Activated CD4-positive, alpha-beta T cell treated with anti-CD3 and anti-CD28 coated beads, Interleukin-10, Interleukin-2, amounts not matched to agents 100 ng/mL and 50 ng/mL, durations not matched to agents 16 hours and 8 hours (primary cell): ENCODE measurements at places on chromosomes 7 and 10.
A peak's percentile ranks its signal among the peaks of the same experiment; 100 is the strongest.

DNA sequence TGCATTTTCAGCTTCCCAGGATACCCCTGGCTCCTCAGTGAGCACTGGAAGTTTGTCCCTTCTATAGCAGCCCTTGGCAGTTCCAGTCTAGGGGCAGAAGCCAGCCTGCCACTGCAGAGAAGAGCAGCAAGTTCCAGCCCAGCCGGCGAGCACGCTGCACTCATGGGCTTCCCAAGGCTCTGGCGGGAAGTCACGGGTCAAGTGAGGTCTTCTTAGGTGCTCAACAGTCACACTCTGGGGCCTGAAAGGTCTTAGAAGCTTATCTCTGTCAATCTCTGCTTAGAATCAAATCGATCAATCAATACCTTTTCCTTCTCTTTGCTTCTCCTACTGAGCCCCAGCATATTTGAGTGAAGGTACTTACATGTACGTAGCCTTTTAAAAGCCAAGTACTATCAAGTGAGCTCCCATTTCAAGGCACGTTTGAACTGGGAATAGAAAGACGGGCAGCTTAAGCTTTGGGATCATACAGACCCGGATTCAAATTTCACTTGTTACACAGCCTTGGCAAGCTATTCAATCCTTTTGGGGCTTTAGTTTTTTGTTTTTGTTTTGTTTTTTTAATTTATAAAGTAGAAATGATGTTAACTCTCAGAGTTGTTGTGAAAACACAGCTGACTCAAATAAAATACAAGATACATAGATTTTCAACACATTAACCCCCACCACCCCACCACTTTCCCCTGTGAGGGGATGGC lies 152.6 kb upstream of the KLF14 start:
- no peak for DNase-seq

- DNase-seq = no peak
Measured at GRCh38 chr7:124783271-124783670, 17.7 kb upstream of the GPR37 start.

- no peak for DNase-seq
Measured at GRCh38 chr7:483656-484355, 35.8 kb downstream of the PDGFA start.

GRCh38 chr7:31051598-31052486 lies at the start of gene ADCYAP1R1:
ADCYAP1R1 (plus strand) TSS chr7:31052308; CDS start chr7:31063265, 10,957 bp downstream.
- no peak for DNase-seq

- DNase-seq = no peak
Measured at GRCh38 chr10:822661-823367, 108.7 kb downstream of the LARP4B start.

- DNase-seq = no peak
Measured at GRCh38 chr7:21656796-21657195, 114.0 kb downstream of the DNAH11 start.

- DNase-seq = no peak
Measured at GRCh38 chr10:33244354-33244967, 90.0 kb downstream of the NRP1 start.

DNA sequence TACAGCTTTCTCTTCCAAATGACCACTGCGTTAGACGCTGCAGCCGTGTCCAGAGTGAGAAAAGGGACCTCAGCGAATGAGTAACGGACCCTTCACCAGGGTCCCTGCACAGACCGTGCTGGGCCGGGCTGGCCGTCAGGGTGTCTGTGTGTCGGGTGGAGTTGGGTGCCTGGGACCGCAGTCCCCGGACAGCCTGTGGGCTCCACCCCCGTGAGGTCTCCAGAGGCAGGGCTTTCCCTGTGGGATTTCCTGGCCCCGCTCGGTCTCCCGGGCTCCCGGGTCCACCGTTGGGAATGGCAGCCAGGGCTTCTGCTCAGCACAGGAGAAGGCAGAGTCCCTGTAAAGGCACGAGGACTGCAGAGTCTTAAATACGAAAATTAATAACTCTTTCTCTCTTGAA lies 509.7 kb downstream of the TCERG1L start:
- no peak for DNase-seq

- DNase-seq = peak; percentile 68
Measured at GRCh38 chr10:12720217-12720981, 281.1 kb downstream of the CCDC3 start.

GRCh38 chr10:114665406-114665805 lies 7.3 kb upstream of the ABLIM1 start:
- no peak for DNase-seq

GRCh38 chr7:105295596-105296352 lies 92.9 kb downstream of the SRPK2 start:
- DNase-seq = peak; percentile 51

DNA sequence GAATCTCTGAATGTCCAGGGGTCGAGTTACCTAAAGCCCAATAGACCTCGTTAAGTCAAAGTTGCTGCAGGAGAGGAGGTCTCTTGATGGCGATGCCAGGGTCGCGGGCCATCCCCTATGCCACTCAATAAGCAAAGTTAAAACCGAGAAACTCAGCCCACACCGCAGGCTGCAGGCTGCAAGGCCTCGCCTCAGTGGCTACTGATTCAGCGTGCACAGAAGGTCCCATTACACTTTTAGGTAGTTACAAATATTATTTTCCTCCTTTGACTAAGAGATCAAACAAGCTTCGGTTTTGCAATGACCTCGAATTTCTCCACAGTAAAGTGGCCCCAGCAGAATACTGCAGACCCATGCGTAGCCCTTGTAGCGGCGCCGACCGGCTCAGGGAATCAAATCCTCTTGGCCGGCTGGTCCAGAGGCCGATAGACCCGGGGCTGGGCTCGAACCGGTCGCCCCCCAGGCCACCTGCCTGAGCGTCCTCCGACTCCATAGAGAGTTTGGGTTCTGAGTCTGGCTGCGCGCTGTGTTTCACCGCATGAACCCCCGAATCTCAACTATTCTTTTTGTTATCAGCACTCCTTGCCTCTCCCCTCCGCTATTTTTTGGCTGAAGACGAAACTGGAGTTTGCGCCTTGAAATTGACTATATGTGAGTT lies 2.3 kb downstream of the C1QL3 start:
- no peak for DNase-seq

DNA sequence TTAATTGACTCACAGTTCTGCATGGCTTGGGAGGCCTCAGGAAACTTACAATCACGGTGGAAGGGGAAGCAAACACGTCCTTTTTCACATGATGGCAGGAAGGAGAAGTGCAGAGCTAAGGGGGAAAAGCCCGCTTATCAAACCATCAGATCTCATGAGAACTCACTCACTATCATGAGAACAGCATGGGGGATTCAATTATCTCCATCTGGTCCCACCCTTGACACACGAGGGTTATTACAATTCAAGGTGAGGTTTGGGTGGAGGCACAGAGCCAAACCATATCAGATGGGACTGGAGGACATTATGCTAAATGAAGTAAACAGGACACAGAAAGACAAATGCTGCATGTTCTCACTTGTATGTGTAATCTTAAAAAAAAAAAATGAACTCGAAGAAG lies 141.4 kb upstream of the HABP2 start:
- DNase-seq = no peak

GRCh38 chr10:71975871-71976725 lies 11.9 kb downstream of the CHST3 start:
- DNase-seq = no peak

GRCh38 chr10:111137587-111137986 lies 60.8 kb downstream of the ADRA2A start:
- no peak for DNase-seq

- DNase-seq = no peak
Measured at GRCh38 chr7:36788825-36789470, 64.7 kb upstream of the AOAH start.

DNA sequence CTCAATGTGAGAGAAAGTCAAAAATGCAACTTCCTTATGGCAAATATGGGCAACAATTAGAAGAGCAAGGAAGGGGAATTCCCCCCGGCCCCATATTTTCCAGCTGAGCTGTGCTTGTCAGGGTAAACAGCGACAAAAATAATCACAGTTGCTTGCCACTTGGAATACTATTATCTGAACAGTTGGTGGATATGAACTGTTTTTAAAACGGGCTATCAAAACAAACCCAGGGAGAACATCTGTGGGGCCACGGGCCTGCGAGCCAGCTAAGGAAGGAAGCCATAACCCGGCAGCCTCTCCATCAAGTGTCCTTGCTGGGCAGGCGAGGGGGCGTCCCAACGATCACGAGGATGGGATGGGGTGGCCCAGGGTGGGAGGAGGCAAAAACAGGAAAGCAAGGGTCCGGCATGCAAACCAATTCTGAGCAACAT lies 228.4 kb downstream of the ARHGAP12 start:
- DNase-seq = no peak

DNA sequence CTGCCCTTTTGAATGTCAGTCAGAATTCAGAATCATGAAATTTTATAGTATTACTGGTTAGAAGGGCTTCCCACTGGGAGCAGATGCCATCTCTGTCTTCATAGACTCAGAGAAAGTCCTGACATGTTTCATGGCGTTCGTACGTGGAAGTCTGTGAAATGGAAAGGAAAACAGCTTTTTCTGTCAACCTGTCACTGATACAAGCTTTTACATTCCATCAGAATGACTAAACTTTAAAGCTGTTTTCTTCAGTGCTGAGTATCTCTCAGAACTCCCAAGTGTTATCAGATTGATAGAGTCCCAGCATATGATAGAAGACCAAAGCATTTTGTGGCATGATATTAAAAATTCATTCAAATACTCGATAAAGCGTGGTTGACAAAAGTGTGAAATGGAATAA lies 726.7 kb upstream of the GALNT17 start:
- DNase-seq = no peak

GRCh38 chr7:99102809-99103690 lies 40.9 kb downstream of the SMURF1 start:
- DNase-seq = peak; percentile 87

DNA sequence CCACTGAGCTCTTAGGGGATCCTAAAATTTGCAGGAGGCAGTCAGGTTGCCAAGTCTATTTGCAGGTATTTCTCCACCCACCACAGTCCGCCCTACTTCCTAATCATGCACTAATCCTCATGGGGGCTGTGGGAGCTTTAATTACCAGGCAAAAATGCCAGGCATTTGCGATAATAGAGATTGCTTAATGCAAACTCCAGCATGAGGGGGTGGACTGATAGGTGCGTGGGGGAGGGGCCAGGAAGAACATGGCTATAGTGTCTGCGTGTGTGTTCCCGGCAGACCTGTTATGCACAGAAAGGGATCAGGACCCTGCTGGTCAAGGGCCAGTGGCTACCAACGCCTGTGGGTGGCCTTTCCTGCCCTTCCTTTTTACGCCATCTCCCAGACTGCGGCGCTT lies 15.6 kb upstream of the AQP1 start:
- no peak for DNase-seq

GRCh38 chr10:5491477-5491876 lies 7.9 kb downstream of the CALML5 start:
- no peak for DNase-seq

DNA sequence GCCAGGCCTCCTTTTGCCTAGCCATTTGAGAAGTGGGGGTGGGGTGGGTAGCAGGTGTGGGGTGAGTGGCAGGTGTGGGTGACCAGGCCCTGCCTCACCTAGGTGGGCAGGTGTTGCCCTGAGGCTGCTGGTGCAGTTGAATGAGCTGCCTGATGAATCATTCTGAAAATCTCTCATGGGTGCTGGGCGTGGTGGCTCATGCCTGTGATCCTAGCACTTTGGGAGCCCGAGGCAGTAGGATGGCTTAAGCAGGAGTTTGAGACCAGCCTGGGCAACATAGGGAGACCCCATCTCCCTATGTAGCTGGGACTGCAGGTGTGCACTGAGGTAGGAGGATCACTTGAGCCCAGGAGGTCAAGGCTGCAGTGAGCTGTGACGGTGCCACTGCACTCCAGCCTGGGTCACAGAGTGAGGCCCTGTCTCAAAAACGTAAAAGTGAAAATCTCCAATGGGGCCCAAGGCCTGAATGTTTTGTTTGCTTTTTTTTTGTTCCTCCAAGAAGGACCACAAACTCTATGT lies 17.7 kb downstream of the TSPAN14 start:
- DNase-seq = peak; percentile 82

DNA sequence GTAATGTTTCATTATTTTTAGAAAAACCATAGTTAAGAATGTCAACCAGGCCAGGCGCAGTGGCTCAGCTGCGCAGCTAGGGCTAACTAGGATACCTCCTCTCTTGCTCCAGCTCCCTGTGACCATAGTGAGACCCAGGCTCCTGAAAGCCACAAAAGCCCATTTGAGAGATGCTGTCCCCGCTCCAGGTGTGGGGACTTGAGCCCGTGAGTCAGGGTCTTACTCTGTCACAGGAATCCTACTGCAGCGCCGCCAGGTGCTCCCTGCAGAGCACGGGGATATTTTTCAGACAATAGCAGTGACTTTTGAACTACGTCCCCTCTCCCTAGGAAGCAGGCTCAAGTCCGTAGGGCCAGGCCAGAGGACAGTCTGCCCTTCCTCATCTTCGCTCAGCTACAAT lies 75.6 kb upstream of the NRBF2 start:
- DNase-seq = no peak

DNA sequence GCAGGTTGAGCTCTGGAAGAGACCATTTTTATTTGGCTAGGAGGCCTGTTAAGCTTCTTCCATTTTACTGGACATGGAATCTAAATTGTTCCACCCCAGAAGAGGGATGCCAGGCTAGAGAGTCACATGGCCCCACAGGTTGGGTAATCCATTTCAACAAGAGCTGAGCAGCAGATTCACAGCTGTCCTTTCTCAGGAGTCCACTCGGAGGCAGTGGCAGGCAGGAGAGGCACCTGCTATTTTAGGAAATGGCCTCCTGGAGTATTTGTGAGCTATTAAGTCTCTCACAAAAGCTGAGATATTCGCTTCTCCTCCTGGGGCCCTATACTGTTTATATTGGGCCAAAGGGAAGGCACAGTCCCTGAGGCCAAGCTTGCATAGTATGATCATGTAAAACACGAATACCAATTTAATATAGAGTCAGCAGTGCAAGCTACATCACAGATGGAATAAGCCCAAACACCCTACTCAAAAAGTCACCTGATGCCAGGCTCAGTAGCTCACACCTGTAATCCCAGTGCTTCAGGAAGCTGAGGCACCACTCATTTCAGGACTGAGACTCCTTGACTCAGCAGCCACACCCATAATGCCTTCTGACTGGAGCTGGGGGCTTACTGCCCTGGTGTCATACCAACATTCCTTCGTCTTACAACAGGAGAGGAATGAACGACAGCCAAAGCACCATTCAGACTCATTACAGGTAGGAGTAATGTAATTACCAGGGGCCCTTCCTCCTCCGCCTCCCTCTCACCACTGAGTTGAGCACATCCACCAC lies 124.1 kb downstream of the LMBR1 start:
- peak; percentile 74 for DNase-seq

DNA sequence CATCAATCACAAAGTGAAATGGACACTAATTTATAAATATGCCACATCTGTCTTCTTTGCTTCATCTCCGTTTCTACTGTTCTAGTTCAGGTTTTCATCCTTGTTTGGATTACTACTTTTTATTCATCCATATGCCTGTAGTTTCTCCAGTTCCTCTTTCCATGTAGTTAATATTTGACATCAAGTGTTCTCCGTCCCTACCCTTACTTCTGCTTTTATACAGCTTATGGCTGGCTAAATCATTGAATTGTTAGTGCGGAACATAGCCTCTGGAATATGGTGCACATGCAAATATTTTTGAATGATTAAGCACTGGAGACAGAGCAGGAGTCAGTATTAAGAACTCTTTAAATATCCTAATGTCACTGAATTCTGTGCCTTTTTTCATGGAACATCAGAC lies 230.0 kb upstream of the PPP1R3A start:
- no peak for DNase-seq
